CD4-positive, alpha-beta T cell treated with Interferon alpha-2 for 1 hour (primary cell): ENCODE measurements at places on chromosomes 1 and 21.

DNA sequence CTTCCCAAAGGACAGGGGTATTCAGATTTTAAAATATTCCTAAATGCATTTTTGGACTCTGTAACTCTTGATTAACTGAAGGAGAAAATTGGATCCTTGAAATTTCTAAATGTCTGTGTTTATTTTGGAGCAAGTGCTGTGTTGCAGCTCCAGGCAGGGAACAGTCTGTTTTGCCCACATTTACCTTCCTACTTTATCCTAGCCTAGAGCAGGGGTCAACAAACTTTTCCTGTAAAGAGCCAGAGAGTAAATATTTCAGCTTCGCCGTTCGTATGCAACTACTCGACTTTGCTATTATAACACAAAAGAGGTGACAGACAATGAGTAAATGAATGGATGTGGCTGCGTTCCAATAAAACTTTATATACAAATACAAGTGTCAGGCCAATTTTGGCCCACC lies 402.2 kb downstream of the GPATCH2 start:
- DNase-seq = no peak

DNA sequence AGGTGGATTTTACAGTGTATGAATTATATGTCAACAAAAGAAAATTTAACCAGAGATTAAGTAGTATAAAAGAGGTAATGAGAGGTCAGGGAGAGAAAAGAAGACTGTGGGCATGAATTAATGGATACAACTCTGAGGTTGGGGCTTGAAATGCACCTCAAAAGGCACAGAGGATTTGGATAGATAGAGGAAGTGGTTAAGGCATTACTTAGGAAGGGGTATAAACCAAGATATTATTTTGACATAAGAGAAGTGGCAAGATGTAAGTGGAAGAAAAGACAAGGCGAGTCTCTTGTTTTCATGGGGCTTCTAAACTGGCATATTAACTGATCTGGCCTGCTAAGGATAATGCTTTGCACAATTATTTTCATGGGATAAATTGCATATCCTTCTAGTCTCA lies 34.1 kb downstream of the RAP1A start:
- DNase-seq = no peak

DNA sequence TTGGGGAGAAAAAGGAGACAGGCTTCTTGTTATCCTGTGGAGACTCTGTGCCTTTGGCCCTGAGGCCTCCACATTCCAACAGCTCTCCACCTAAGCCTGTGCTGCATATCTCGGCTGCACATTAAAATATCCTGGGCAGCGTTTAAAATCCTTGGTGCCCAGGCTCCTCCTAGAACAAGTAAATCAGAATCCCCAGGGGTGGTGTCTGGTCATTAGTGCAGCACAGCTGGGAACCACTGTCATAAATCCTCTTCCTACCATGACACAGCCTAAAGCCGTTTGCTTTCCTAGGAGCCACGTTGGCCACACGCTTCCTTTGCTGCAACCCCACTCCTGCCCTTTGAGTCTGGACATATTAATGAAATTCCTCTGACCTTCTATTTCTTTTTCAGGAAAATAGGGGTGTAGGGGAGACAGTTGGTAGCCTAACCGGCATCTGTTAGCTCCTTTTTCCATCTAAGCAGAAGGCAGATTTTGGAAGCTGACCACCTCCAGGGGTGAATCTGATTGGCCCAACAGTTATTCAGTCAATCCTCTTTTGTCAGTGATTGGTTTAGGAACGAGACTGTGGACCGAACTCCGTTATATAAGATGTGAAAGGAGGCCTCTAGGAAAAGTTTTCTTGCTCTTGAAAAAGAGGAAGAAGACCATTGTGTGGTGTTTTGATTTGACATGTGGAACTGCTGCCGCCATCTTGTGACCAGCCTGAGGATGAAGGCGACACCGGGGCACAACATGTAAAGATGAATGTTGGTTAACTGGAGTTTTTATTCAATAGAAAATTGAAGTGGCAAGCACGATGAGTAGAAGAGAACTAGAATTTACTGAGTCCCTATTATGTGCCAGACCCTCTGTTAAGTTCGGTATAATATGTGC lies 41.9 kb downstream of the JUN start:
- DNase-seq = no peak

GRCh38 chr1:106217765-106218164 lies 838.7 kb upstream of the PRMT6 start:
- no peak for DNase-seq

GRCh38 chr1:52727114-52727586 lies 897 bp downstream of the ZYG11B start:
- no peak for DNase-seq

DNA sequence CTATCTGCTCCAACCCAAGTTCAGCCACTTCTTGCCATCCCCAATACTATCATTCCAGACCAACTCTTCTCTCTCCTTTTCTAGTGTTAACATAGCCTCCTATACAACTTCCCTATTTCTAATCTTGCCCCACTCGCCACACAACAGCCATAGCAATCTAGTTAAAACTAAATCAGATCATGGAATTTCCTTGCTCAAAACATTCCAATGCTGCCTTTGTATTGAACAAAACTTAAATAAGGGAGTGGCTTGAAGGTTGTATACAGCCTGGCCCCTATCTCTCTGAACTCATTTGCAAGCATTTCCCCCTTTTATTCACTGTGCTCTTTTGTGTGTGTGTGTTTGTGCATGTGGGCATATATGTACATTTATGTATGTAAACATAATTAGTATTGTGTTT lies 118.1 kb upstream of the SGIP1 start:
- DNase-seq = no peak
